ENCODE measurements at places on chromosomes 5 and 9.

DNA sequence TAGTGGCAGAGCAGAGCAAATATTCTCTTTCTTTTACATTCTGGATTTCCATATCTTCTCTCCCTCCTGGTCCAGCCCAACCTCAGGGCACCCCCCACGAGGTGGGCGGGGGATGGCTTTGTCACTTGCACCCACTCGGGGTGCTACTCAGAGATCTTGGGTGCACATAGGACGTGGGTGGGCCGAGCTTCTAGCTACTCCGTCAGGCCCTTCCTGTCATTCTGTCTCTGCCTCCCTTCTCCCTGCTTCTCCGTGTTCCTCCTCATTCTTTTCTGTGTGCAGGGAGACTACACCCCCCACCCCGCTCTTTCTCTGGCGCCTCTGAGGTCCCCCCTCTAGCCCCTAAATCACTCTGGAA, 19.5 kb downstream of the PCDHGC5 start:
- DNase-seq: no peak

DNA sequence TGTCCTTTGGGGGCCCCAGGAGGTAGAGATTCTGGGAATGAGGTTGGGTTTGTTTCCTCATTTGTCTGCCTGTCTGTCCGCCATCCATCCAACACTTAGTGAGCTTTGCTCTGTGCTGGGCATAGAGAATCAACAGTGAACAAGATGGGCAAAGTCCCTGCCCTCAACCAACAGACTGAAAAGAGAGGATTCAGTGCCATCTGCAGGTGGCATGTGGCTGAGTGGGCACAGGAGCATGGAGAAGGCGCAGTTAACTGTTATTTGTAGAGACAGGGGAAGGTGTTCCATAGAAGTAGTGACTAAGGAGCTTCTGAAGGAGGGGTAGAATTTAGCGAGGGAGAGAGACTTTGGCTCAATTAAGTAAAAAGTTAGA, 23.1 kb downstream of the POLR1E start:
- DNase-seq: no peak

- no peak for DNase-seq
Observed at GRCh38 chr5:1594357-1595106, 70.8 kb upstream of the LPCAT1 start.

DNA sequence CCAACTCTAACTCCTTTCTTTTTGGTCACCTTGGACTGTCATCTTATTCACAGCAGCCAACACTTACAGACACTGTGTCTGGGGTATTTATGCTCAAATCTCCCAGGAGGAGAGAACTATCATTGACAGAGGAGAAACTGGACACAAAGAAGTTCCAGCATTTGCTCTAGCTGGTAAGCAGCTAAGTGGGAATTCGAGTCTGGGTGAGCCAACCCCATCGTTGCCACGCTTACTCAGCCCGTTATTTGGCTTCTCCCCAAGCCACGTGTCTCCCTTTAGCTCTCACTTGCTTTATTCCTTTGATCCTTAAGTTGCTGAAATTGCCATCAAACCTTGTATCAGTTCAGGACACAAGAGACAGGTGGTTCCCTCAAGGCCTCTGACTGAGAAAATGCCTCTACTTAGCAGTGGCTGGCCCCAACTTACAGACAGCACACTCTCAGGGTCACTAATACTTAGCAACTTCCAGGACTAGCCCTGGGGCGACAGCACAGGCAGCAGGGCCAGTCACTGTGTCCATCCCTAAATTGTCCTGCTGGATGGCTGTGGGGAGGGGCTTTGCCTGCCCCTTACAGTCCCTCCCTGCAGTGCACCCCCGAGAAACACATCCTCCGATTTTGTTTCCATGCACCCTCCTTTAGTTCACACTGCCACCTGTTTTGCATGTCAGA, 1.4 kb downstream of the SLC36A2 start:
- DNase-seq: no peak

- DNase-seq: no peak
Observed at GRCh38 chr9:32590898-32591297, 17.9 kb upstream of the NDUFB6 start.

GRCh38 chr5:173003360-173003759, 19.8 kb downstream of the ATP6V0E1 start:
- DNase-seq: no peak

- DNase-seq: no peak
Observed at GRCh38 chr9:1759771-1760300, 255.3 kb upstream of the SMARCA2 start.

GRCh38 chr5:58024151-58024550, 435.7 kb downstream of the PLK2 start:
- DNase-seq: no peak

DNA sequence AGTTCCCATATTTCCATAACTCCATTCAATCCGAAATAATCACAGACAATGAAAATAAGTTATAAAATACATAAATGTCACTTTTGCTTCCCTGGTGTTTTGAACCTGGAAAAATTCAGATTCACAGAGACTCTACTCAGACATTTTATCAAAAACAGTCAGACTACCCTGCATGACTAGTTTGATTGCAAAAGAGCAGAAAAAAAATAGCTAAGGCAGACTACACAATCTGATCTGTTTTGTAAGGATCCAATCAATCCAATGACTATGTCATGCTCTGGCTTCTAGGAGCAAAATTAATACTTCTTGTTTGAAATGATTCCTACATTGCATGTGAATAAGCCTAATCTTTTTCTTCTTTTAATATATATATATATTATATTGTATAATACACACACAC, 1262.6 kb downstream of the EFNA5 start:
- no peak for DNase-seq

DNA sequence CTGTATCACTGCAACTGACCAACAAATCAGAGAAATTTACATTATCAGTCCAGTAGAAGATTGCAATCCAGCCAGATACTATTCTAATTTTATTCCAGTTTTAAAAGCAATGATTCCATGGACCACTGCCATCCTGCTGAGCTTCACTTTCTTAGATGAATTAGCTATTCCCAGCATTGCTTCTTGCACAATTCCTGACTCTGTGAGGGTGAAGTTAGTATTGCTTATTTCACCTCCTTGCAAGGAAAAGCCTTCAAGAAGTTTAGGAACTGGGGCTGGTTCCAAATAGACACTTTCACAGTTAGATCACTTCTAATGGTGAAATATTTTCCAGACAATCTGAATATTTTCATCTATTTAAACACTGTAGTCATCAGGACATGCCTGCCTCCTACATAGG, 338.6 kb upstream of the TNC start:
- DNase-seq: no peak

GRCh38 chr5:14615365-14615764, 33.8 kb downstream of the OTULINL start:
- no peak for DNase-seq

- DNase-seq: no peak
Observed at GRCh38 chr5:142167458-142167857, 58.9 kb downstream of the NDFIP1 start.

GRCh38 chr5:72468024-72468423, 39.2 kb downstream of the ZNF366 start:
- DNase-seq: no peak

- DNase-seq: no peak
Observed at GRCh38 chr5:172624996-172625964, 15.8 kb upstream of the NEURL1B start.

DNA sequence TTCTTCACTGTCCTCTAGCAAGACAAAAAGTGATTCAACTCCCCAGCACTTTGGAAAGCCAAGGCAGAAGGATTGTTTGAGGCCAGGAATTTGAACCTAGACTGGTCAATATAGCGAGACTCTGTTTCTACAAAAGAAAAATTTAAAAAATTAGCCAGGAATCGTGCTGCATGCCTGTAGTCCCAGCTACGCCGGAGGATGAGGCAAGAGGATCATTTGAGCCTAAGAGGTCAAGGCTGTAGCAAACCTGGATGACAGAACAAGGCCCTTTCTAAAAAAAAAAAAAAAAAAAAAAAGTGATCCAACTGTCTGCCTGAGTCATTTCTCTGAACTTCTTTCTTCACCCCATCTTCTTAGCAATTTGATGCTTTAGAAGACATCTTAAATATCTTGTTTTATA, 12.4 kb downstream of the ITGA2 start:
- DNase-seq: no peak

GRCh38 chr9:14939378-14939777, 29.1 kb upstream of the FREM1 start:
- no peak for DNase-seq

DNA sequence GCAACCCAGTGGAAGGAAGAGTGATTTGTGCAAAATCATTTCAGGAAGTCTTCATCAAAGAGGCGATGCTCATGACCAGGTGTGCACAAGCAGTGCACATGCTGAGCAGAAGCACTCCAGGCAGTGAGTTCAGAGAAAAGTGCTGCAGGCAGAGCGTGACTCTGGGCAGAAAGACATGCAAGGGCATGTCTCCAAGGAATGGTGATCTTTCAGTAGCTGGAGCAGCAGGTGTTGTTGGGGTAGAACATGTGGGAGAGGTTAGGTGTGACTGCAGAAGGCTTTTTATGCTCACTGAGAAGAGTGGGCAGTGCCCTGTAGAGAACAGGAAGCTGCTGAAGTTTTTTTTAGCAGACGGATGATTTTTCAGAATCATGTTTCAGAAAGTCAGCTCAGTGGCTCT, 545.4 kb upstream of the TLE4 start:
- no peak for DNase-seq

- DNase-seq: no peak
Observed at GRCh38 chr5:150765011-150765798, 6.4 kb upstream of the DCTN4 start.

DNA sequence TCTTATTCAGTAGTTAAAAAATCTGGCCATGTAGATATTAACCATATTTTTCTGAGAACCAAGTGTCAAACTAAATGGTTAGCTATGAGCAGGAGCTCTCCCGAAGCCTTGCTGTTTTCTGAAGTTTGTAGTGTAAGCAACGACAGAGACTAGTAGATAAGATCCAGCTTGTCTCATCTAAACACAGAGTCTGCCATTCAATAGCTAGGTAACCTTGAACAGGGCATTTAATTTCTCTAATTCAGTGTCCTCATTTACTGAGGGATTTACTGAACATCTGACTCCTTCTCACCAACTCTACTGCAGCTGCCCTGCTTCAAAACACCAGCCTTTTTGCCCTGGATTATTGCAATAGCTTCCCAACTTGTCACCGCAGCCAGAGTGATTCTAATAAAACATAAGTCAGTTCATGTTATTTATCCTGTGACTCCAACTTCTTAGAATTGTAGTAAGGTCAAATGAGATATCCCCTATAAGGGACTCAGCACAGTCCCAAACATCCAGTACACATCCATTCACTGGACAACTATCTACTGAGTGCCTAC, 337.0 kb downstream of the PLK2 start:
- DNase-seq: no peak

DNA sequence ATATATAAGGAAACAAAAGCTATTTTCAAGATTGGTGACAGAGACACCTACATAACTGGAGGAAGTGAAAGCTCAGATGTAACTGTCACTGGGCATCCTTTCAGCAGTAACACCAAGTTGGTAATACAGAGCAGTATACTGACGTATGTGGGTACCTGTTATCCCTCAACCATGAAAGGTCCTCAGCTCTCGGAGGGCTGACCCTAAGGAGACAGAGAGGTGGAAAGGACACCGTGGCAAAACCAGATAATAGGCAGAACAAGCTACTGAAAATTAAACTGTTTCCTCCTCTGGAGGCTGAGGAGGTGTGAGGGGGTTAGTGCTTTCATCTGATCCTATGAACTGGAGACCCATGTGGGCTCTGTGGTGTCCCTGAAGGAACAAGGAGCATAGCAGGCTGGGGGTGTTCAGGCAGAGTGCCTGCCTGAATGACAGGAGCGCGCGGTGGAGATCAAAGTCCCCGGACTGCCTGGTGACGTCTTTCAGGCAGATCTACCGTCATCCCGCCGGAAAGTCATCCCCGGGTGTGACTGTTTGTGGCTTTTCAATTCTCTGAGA, 130.2 kb upstream of the FSTL4 start:
- no peak for DNase-seq

DNA sequence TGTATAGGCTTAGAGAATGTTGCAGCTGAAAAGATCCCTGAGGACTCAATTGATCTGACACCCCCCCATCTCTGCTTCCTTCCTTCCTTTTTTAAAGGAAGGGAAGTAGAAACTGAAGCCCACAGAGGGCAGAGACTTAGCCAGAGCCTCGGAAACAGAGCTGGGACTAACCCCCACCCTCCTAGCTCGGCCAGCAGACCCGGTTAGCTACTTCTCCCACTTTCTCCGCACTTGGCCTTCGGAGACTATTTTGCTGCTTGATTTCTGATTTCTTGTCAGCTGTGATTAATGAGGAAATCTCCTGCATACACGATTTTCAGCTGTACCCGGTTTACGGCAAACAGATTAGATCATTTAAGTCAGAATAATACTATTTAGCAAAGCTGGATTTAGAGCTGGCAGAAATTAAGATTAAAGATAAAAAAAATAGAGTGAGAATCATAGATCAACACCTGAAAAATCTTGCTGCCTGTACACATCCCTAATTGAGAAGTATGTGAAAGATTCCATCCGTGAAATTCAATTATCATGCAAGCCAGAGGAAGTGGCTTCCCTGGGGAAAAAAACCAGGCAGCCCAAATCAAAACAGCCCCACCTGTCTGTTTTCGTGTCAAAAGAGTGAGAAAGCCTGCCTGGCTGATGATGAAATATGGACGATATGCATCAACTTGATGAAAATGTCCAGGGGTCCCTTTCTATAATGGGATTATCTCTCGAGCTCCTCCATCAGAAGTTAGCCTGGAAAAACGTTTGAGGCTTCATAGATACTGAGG, 159.5 kb upstream of the SHB start:
- DNase-seq: no peak

- no peak for DNase-seq
Observed at GRCh38 chr9:135476561-135477355, 2.8 kb upstream of the PPP1R26 start.

- DNase-seq: no peak
Observed at GRCh38 chr9:117723986-117724625, 19.9 kb downstream of the TLR4 start.

GRCh38 chr9:107363516-107364152, 80.6 kb downstream of the RAD23B start:
- no peak for DNase-seq

DNA sequence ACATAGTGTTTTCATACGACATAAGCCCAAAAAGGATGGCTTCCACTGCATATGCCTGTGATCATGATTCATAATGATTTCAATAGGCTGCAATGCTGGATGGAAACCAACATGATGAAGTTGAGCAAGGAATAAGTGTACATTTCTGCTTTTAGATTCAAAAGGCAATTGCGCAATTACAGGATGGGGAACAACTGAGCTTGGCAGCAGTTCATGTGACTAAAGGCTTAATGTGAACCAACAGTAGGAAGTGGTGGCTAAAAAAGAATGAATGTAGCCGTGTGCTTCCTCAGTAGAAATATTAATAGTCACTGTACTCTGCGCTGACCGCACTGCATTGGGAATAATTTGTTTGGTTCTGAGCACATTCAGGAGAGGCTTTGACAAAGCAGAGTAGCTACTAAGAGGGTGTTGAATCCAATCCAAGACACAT, 51.2 kb downstream of the SLC1A3 start:
- no peak for DNase-seq

- DNase-seq: no peak
Observed at GRCh38 chr9:13570068-13570974, 290.8 kb upstream of the MPDZ start.

DNA sequence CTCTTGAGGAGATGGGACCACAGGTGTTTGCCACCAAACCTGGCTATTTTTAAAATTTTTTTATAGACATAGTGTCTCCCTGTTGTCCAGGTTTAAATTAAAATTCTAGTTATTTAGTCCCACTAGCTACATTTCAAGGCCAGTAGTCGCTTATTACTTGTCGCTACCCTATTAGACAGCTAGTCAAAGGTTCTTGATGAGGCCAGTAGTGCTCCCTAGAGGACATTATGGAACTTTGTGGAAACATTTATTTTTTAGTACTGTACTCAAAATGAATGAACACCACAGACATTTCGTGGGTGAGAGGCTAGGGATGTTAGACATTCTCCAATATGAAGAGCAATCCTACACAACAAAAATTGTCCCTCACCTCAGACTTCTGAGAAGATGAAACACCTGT, 14.4 kb upstream of the GRXCR2 start:
- DNase-seq: no peak
